GM19239 (cell line): ENCODE measurements at places on chromosomes 7 and 10.

DNA sequence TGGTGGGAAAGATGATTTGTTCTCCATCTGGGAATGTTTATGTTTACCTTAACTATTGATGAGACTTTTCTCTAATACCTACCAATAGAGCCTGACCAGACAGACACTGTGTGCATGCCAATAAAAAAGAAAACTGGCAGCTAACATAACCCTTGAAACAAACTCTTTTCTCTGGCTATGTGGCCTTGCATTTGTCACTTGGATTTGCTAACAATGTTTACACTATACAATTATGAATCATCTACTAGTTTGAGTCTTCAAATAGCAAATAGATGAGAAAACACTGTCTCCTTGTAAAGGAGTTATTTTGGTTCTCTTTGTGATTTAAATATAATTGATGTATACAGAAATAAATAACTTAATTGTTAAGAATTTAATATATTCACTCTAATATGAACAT lies 273.1 kb downstream of the SEMA3D start:
- DNase-seq = no peak

GRCh38 chr10:70289739-70290138 lies 5.9 kb upstream of the NPFFR1 start:
- no peak for DNase-seq

DNA sequence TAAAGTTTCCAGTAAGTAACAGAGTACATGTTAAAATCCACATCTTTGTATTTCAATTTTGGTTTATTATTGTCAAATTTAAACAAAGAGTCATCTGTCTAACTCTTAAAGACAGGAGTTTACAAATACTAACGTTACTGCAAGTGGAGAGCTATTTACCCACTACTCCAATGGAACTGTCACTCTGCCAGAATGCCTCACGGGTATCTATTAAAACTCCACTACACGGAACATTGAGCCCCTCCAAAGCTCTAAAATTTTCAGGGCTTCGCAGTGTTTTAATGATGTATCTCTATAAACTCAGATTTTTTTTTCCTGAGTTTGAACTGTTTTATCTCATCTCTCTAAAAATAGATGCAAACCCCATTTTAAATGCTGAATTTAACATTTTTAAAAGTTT lies 388.7 kb upstream of the SEMA3A start:
- DNase-seq = no peak

DNA sequence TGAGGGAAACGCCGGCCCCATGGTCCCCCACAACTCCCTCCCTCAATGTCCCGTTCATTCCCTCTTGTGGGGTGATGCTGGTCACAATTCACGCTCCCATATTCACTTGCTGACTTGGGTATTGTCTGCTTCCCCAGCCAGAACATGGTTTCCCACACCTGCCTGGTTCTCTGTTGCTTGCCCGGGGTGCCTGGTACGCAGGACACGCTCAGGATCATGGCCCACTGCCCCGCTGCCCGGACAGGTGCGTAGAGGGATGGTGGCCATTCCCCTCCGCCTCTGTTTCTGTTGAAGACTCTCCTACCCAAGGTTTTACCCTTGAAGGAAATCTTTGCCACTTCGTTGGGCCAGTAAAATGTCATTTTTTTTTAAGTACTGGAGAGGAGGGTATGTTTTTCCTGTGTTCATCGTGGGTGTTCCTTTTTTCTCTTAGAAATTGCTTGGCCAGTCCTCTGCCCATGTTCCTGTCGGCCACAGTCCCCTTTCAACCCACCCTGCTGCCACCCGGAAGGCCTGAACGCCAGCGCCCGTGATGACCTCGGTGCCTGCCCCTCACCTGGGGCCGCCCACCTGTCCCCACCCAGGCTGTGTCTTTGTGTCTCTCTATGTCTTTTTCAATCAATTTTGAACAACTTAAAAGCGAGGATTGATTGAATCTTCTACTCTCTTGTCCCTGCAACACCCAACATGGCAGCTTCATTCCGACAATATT lies 38.2 kb downstream of the FOXL3 start:
- DNase-seq = no peak
